AG09319 (cell line): ENCODE measurements at places on chromosomes 5 and 9.

DNA sequence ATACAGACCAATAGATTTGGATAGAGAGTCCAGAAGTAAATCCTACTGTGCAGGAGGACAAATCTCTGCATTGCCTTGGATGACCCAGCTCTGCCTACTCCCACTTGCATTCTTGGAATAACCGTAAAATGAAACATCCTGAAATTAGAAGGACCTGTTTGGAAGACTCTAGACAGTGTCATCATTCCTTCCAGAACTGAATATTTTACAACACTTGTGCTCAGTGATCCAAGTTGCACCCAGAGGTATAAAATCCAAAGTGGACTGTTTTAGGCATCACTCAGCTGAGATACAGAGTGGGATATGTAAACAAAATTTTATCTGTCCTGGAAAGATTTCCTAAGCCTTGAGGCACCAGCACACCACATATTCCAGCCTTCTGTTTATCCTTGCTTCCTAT, 43.7 kb downstream of the OR2Y1 start:
- DNase-seq, result no peak

DNA sequence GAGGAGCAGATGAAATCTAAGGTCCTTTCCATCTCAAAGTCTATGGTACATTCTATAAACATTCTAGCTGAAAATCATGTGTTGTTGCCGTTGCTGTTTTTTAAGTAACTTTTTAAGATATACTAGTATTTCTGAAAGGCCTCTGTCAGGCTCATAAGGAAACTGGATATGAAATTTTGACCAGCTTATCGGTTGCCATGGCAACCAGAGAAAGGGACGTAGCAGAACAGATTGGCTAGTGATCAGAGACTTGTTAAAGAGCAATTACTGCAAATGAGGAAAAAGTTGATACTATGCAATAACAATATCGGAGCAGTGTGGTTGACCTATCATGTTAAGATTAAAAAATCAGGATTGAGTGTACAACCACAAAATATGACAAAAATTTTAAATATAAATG, 57.0 kb upstream of the RNF180 start:
- DNase-seq, result no peak

DNA sequence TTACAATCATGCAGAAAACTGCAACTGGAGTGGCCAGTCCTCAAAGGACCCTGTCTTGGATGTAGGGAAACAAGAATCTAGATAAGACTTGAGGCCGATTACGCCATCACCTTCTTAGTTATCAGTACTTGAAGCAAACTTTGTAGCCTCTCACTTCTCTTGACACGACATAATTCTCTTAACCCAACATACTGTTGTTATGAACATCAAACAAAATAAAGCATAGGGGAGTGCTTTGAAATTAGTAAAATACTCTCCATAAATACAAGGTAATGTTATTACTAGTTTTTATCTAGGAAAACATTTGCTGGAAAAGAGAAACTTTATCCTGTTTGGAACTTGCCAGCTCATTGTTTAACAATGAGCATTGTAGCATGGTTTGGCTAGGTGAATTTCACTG, 574.9 kb upstream of the DMAC1 start:
- no peak for DNase-seq

- no peak for DNase-seq
Observed at GRCh38 chr5:108867656-108868055, 120.0 kb downstream of the FER start.

- no peak for DNase-seq
Observed at GRCh38 chr9:5671711-5672353, 42.9 kb downstream of the RIC1 start.

- no peak for DNase-seq
Observed at GRCh38 chr9:22160221-22160620, 151.1 kb upstream of the CDKN2B start.

DNA sequence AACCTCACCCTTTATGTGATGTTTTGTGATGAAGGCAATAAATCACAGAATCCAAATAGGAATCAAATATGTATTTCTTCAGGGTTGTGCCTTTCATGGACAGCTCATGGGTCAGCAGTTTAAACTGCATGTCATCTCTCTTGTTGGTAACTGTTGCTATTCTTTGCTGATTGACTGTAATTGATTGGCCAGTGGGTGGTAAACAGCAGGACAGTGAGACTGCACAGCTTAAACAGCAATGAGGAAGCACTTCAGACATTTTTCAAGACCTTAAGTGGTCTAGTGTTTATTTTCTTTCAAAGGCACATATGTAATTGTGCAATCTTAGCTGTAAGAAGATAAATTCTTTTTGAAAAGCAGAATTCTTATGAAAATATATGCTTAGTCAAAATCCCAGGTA, 260.5 kb downstream of the COX7C start:
- DNase-seq, result no peak

DNA sequence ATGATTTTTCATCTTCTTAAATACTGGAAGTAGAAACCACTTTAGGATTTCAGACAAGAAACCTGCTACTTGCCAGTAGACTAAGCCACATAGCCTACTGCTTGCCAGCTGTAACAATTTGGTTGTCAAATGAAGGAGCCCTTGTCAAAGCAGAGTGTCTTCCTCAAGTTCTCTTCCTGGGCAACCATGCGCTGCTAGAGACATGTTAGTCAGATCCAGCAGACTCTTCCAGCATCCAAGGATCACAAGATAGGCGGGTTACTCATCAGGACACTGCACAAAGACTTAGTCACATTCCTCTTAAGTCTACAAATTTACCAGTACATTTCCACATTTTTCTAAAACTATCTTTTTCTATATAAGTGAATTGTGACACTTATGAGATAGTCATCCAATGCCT, 24.4 kb downstream of the SKIC3 start:
- no peak for DNase-seq

GRCh38 chr9:99823681-99824377, 2.1 kb downstream of the NR4A3 start:
- DNase-seq, result no peak

DNA sequence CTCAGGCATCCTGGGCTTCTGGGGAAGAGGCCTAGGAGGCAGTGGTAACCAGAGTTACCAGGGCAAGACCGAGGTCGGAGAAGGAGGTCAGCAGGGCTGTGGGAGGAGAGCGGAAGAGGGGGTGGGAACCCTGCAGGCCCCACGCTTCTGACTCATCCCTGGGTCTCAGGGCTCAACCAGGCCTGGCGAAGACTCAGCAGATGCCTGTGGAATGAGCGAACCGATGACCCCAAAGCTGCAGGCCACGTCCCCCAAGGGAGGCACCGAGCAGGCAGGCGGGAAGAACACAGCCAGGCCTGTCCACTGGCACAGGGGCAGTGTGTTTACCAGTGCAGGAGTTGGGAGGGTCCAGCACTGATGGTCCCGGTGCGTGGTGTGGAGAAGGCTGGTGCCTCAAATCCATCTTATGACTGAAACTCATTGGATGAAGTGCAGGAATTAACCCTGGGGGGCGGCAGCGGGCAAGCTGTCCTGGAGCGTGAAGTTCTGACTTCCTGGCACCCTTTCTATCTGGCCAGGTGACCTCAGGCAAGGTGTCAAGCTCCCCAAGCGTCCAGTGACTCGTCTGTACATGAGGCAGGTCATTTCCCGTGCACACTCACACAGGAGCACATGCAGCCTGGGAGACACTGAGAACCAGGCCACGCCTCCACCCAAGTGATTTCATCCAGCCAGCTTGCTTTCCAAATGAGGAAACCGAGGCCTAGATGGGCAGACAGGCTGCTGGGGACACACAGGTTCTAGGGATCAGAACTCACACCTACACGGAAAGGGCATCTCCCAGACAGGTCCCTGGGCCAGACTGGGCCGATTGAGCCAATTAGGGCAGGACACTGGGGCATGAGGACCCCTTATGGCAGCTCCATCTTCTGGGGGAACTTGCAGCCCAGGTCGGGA, 69.1 kb downstream of the ADAMTS2 start:
- peak; percentile 95 for DNase-seq

- no peak for DNase-seq
Observed at GRCh38 chr5:67799732-67800234, 415.8 kb upstream of the PIK3R1 start.

DNA sequence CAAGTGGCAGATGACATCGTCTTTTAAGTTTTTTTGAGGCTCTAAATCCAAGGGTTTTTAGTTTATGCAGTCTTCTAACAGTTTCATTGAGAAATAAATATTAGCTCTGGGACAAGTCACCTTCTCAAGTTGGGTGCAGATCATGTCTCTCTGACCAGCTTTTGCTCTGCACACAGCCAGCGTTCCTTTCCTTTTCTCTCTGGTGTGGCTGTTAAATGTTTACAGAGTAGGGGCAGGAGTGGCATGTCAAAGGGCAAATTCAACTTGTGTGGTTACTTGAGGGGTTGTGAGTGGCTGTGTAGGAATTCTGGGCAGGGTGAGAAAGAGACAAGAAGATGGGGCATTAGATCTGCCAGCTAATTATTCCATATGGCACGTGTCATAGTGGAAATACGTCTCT, 187.5 kb upstream of the HMHB1 start:
- no peak for DNase-seq

DNA sequence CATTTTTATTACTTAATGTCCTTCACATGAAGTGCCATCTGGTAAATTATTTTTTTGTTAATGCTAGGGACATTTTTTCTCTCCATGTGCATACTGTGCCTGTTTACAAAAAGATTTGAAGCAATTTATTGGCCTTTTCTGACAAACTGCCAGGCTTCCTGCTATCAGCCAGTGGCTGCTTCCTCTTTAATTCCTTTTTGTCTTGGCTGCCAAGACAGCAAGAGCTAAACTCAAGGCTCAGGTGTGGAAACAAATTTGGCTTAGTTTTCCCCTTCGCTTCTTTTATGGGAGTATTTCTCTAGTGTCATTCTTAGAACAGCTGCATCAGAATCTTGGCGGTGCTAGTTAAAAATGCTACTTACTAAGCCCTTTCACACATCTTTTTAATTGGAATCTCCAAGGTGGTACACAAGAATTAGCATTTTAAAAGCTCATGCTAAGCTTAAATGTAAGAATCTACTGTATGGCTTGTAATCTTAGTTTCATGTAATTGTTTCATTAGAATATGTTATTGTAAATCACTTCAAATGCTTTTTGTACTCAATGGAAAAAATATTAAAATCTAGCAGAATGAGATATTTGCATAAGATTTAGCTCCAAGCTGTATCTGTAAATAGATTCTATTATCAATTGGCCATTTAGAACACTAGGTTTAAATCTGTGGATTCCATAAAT, 134.2 kb upstream of the RASGRF2 start:
- DNase-seq, result no peak

DNA sequence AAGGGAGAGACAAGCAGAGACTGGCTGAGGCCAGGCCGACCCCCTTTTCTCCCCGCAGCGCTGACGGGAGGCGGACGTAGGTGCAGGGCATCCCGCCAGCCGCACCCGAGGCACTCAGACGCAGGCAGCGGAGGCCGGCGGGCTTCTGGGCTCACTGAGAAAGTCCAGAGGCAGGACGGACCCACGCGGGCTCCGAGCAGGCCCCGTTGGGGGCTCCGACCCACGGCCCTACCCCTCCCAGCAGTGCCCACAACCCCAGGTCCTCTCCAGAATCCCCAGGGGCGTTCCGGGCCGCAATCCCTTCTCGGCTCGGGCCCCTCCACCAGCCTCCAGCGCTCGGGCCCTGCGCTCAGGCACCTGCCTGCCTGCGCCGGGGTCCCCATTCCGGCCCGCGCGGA, 543 bp downstream of the MTMR12 start:
- DNase-seq, result peak; percentile 23

DNA sequence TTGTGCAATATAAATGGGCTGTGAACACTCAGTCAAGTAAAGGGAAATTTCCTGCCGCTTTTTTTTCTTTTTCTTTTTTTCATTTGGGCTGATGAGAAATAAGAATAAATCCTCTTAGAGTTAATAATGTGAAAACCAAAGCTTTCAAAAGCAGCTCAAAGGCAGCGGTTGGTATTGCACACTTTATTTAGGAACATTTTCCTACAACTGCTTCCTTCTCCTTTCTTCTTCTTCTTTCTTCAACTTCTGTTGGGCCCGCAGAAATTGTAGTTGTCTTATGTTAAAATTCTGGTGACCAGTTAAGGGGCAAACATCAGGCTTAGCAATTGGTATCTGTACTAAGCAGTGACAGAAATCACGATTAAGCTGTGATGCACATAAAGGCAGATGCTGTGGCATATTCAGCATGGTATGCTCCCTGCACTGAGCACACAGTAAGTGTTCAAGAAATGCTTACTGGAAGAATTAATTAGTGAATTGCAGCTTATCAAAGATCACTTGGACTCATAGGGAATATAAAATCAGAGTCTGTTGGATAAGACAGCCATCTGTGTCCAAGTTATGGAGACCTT, 85.4 kb downstream of the ANKRD55 start:
- DNase-seq, result no peak

DNA sequence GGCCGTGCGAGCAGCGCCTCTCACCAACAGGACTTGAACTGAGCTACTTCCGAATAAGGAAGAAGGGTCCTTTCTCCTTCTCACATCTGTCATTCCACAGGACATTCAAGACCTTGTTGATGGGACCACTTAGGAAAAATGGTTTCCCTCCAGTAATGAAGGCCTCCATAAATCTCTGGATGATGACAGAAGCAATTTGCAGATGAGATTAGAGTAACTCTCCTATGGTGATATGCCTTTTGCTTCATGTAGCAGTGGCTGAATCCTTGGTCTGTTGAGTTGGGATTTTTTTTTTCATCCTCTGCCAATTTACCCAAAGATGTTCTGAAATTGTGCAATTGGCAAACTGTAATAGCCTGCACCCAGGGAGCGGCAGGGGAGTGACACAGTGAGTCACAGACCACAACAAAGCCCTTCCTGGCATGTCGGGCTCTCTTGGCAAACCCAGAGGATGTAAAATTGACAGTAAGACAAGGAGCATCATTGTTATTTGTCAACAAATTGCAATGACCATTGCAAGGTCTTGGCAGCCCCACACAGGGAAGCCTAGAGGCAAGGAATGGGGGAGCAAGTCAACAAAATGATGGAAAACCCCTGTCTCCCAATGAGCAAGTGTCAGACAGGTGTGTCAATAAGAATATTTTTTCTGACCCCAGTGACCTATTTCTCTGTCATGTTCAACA, 275.9 kb downstream of the ACTL7B start:
- DNase-seq, result no peak

DNA sequence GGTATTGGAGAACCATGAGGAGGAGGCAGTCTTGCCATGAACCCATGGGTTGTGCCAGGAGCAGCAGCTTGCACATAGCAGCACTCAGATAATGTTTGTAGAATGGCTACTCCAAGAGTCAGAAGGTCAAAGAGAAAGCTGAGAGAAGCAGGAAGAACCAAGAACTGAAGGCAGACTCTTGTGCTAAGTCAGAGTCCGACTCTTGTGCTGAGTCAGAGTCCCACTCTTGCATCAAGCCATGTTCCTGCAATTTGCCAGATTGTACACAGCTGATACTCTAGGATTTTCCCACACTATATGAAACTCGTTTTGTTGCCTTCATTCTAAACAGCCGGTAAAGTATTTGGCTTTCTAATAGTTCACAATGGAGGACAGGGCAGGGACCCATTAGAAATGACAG, 26.2 kb upstream of the HSPA9 start:
- DNase-seq, result peak; percentile 67

DNA sequence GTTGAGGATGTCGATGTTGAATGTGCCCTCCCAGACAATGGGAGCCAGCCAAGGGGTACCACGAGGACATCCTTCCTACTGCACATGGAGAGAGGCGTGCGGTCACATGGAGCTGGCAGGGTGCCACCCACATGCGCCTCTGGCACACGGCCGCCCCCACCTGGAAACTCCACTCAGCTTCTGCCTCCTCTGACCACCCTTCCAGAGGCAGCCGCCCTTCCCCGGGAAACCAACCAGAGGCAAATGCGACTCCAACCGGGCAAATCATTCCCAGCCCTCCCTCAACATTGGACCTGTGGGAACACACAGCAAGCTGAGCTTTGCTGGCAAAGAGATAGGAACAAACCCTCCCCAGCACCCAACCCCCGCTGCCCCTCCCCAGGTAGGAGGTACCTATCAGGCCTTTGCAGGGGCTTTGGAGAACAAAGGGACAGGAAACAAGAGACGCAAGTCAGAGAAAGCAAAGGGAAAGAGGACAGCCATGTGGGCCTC, 17.5 kb downstream of the ABO start:
- no peak for DNase-seq
